A673 (cell line): ENCODE measurements at places on chromosomes 1 and 21. TPM values are rescaled to one million over a fixed set of nuclear protein-coding genes. Genes with fewer than 3 reads are reported as not detected.

DNA sequence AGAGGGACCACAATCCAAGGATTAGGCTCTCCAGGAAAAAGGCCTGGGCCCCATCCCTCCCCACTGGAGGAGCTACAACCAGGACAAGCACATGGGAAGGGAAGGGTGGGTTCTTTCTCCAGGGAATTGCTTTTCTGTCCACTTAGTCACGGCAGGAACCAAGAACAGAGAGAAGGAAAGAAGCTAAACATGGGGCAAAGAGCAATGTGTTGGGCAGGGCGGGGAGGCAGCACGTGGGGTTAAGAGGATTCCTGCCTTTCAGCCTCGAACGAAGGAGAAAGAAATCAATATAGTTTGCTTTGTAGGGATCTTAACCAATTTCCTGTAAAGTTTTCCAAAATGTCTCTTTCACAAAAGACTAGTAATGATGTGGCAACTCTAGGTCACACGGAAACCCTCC, 21.7 kb downstream of the ERI3 start:
- DNase-seq, result no peak

BARHL2 gene
- 110 and 120 TPM in 2 replicates for total RNA-seq

F5 gene
- total RNA-seq, result not detected in 2 replicates

CFAP45 gene
- total RNA-seq, result 1.5 and 3.6 TPM in 2 replicates

PSEN2 gene
- 6.6 and 7.8 TPM in 2 replicates for total RNA-seq
